NCI-H1048 (cell line): ENCODE measurements at places on chromosomes 4 and X.

- no peak for DNase-seq
Observed at GRCh38 chr4:169800541-169800940, 42.8 kb upstream of the HPF1 start.

DNA sequence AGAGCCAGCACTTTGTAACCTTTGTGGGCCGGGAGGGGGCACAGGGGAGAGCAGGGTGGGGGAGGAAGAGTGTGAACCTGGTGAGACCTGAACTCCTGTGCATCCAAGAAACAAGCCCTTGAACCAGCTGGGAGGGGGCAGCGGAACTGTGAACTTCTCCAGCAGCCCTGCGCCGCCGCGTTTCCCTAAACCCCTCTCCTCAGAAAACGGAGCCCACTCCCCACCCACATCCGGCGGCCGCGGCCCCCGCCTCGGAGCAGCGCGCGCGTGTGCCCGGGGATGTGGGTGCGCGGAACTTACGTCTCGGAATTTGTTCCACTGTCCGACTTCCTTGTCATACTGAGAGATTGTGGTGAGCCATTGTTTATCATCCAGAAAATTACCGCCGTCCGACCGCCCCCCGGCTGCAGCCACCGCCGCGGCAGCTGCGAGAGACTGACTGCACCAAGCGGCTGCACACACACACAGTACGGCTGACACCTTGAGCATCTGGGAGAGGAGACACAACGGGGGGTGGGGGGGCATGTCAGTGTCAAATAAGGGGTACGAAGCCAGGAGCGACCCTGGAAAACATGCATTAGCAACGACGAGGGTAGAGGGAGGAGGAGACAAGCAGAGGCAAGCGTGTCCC is 494 bp downstream of the SPOCK3 start:
- no peak for DNase-seq

- DNase-seq, result no peak
Observed at GRCh38 chrX:41409006-41409405, 38.1 kb upstream of the NYX start.

DNA sequence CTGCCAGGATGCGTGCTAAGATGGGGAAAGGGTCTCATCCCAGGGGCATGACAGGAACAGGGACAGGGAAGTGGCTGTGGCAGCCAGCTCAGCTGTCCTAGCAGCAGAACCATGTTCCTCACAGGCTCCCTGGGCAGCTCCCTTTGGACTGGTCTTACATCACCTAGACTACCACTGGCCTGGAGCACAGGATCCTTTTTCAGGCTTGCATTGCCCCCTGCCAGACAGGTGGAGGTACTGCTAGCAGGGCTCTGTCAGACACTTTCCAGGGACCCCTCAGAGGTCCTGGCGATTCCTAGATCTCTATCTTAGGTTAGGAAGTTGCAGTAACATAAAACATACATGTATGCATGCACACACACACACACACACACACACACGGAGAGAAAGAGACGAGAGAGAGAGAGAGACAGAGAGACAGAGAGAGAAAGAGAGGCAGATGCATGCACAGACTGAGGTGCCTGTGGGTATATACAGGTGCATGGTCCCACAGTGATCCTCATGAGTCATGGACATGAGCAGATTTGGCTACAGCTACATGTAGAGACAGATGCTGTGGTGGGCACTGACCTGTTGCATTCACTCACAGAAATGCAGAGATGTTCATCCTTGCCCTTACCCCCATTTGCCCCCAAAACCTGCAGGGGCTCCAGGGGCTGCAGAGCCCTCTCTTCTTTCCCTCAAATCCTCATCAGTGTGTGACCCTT is 63.6 kb downstream of the STARD8 start:
- DNase-seq, result no peak

- DNase-seq, result no peak
Observed at GRCh38 chr4:81621490-81621889, 149.8 kb upstream of the RASGEF1B start.

DNA sequence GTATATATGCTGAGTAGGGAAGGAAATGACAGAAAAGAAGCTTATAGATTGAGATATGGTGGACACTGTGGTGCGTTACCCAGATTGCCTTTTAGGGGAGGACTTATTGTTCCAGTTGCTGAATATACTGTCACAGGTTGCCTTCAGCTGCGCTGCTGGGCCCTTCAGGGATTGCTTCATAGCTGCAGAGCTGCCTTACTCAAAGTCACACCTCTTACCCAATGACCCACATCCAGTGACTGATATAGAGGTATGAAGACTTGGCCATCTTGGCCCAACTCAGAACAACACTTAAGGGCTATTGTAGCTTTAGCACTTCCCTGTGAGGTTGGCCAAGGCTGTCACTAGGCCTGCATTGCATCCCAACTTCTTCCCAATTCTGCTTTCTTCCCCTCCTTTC is 63.4 kb upstream of the TMEM164 start:
- no peak for DNase-seq

- no peak for DNase-seq
Observed at GRCh38 chr4:113071274-113071673, 21.8 kb downstream of the ANK2 start.

GRCh38 chr4:64784125-64784524 is 374.9 kb upstream of the TECRL start:
- no peak for DNase-seq

DNA sequence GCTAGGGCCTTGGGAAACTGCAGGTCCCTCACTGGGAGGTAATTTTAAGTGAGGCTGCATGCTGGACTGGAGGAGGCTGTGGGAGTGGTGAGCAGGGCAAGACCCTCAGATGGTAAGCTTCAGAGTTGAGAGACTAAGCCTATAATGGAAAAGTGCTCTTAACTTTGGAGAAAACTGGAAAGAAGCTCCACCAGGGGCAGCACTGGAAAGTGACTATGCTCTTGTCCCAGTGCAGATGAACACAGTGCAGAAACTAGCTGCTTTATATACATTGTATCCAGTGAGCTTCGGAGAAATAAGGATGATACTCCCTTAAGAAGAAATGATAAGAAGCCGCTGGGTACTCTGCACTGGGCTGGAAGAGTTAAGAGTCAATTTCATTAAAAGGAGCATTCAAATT is 3.2 kb upstream of the MAGEB2 start:
- DNase-seq, result no peak

- peak; percentile 26 for DNase-seq
Observed at GRCh38 chr4:114659386-114660008, 60.9 kb downstream of the UGT8 start.

- no peak for DNase-seq
Observed at GRCh38 chr4:149891426-149891825, 75.8 kb upstream of the IQCM start.

DNA sequence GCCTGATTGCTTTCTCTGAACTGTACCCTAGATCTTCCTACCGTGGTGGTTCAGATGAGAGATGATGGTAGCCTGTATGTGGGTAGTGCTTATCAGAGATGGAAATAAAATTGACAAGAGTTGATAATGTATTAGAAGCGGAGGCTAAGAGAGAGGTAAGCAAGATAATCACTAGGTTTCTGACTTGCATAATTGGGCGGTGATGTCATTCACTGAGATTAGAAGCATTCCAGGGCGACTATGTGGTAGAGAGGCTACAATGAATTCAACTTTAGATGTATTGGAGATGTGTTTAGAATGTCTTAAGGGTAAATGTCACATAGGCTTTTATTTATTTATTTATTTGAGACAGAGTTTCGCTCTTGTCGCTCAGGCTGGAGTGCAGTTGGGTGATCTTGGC is 415 bp upstream of the TENM3 start:
- DNase-seq, result no peak

DNA sequence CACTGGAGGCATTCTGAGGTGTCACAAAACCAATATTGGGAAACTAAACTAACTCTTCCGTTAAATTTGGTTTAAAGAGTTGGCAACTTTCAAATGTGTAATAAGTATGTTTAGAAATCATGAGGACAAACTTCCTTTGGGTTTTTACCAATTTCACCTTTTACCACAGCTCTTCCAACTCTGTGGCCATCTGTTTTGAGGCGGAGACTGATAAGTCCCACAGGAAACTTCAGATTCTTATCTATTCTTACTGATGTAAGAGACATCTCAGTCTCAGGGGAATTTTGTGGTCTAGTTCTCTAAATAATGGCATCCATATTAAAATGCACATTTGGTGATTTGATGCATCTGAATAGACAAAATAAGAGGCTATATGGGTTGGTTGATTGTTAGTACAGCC is 229.2 kb upstream of the AFF2 start:
- no peak for DNase-seq

- peak; percentile 40 for DNase-seq
Observed at GRCh38 chr4:165199722-165200121, 7.6 kb upstream of the KLHL2 start.

DNA sequence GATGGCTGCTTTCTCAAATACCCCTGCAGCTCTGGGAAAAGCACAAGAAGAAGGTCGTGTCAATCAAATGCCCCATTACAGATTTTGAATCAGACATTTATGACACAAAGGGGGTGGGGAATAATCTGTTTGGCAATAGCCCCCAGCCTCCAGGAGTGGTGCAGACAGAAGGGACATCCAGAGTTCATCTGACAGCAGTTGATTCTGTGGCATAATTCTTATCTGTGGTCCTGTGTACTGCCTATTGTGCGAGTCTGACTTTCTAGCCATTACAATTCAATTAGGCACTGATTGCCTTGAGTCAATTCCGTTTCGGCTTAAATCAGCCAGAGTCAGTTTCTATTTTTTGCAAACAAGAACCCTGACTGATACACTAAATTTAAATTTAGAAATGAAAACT is 28.6 kb upstream of the DCLK2 start:
- no peak for DNase-seq

GRCh38 chr4:158446106-158446505 is 75.6 kb upstream of the RXFP1 start:
- DNase-seq, result no peak

- DNase-seq, result no peak
Observed at GRCh38 chr4:63170923-63171322, 1238.3 kb downstream of the TECRL start.
